ENCODE measurements at places on chromosomes 3 and 15. TPM values are rescaled to one million over a fixed set of nuclear protein-coding genes. Genes with fewer than 3 reads are reported as not detected.
A peak's percentile ranks its signal among the peaks of the same experiment; 100 is the strongest.

DNA sequence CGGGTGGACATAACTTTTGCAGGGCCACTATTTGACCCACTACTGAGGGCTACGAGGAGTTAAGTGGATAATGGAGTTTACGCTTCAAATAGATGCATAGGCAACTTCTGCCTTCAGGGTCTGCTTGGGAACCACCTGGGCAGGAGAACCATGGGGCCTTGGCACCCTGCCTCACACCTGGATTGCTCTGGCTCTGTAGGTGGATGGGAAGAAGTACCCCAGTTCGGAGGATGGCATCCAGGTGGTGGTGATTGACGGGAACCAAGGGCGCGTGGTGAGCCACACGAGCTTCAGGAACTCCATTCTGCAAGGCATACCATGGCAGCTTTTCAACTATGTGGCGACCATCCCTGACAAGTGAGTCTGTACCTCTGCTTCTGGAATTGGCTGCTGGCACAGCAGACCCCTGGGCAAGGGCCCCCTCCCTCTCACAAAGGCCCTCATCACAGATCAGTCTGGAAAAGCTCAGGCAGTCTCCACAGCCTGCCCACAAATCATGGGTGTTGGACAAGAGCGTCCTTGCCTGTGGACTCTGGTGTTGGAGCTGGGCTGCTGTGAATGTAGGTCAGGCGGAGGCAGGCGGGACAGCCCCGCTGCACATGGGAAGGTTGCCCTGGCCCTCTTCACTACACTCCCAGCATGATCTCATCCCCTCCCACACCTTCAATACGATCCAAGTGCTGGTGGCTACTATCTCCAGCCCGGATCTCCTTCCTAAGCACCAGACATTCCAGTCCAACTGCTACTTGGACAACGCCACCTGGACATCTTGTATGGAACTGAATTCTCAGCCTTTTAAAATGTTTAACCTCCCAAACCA, 46.7 kb downstream of the MESD start:
- no peak for DNase-seq

DNA sequence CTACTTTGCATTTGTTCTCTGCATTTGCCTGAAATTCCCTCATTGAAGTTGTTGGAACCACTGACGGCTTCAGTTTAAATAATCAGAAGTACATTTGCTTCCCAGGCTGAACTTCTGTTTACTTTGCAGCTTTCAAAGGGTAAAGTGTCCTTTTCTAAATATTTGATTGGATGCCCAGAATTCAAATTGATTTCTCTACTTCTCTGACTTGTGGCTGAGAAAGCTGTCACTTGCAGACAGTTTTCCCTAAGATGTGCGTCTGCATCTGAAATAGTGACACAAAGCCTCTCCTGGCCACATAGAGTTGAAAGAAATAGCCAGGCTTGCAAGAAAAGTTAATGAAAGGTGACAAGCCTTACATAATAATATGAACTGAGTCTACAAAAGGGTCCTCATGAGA, 299.6 kb downstream of the THSD4 start:
- no peak for DNase-seq

The LINGO1 gene
- 0.10 TPM for total RNA-seq

GRCh38 chr3:8154617-8155016, 347.0 kb upstream of the LMCD1 start:
- no peak for DNase-seq

GRCh38 chr3:153591561-153592245, 429.7 kb downstream of the RAP2B start:
- peak; percentile 54 for DNase-seq

DNA sequence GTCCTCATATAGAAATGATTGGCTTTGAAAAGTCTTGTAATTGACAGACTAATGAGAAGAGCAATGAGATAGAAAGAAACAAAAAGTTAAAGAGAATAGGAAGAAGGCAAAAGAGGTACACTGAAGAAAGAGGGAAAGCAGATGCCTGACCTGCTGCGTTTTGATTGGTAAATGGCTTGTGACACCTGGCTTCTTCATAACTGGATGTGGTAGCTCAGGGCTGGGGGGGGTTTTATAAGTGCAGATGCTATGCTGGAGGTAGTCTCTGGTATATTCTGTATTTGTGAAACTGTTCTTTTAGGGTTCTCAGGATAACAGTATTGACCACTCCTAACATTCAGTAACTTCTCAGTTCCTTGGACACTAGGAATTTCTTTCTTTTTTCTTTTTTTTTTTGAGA, 1.4 kb downstream of the STARD9 start:
- no peak for DNase-seq

GRCh38 chr3:141332416-141332815, 35.9 kb upstream of the ZBTB38 start:
- DNase-seq, result no peak

DNA sequence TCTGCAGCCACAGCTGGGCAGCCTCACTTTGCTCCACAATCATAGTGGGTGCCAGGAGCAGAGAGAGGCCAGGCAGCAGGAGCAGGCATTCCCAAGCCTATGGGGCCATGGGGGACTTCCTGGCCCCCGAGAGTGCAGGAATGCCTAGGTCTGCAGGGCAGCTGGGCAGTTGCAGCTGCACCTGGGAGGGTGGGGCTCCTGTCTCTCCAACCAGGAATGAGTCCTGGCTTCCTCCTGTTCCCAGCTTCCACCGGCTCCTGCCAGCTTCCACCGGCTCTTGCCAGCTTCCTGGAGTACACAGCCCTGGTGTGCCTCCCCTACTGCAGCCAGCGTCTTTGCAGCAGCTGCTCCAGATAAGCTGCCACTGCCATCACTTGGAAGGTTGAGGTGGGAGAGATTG, 86.3 kb upstream of the CDV3 start:
- DNase-seq, result no peak

The CLSTN2 gene
- 0.23 TPM for total RNA-seq

- DNase-seq, result no peak
These were observed 544.9 kb downstream of the NAALADL2 start for GRCh38 chr3:175404027-175404426.

- DNase-seq, result no peak
These were observed 48.8 kb downstream of the PIK3CB start for GRCh38 chr3:138785951-138786350.

- DNase-seq, result no peak
These were observed 155.1 kb upstream of the TBL1XR1 start for GRCh38 chr3:177352424-177352823.

- no peak for DNase-seq
These were observed 83.3 kb downstream of the SNRK start for GRCh38 chr3:43369404-43370292.

DNA sequence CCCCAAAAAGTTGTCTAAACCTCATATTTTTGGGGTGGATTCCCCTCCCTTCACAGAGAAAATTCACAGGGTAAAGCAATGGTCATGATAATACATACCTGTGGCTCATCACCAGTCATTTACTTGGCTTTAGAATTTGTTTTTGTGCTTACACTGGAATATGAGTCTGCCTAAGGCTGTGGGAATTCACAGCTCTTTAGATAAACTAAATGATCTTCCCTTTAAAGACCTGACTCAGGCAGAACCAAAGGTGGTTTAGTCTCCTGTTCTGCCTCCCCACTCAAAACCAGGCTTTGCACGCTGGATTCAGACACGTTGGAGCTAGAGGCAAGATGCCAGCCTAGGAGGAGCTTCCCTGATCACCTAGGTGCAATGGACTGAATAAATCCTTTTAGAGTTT, 40.3 kb upstream of the BNC1 start:
- DNase-seq, result no peak

DNA sequence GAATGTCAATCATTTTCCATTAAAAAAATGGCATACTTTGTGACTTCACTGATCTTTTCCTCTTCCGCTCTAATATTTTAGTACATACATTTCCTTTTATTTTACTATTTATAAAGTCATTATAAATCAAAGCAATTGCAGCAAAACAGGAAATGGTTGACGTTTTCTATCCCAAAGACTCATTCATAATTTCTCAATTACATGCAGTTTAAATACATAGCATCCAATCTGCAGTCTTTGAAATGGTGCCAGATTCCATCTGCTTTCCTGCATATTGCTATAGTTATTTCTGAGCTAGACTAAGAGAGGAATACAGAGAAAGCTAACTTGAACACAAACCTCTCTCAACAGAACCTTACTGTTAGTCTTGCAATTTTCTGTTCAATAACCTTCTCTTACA, 179.8 kb downstream of the ZPLD1 start:
- DNase-seq, result no peak

- peak; percentile 33 for DNase-seq
These were observed 44.6 kb upstream of the NEDD4 start for GRCh38 chr15:56038015-56038414.

DNA sequence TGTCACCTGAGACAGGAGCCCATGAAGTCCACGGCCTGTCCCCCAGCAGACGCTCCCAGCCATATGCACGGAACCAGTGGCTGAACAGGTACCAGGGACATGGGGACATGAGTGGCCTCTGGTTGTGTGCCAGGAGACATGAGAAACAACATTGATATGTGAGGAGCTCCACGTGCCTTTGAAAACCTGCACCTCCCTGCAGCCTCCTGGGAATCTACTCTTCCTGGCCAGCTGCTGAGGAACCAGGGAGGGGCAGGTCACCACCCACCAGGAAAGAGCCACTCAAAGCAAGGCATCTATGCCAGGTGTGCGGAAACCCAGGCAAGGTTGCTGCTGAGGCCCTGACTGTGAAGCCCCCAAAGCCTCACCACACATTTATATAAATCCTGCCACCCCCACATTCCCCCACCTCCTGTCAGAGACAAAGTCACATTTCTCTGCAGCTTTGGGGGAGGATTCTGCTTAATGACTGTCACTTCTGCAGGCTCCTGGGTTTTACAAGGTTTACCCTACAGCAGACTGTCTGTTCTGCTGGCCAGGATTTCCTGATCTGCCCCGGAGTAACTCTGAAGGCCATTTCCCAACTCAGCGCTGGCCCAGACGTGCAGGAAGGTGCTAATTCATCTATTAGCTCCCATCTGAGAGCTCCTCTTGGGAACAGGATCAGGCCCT, 110.8 kb downstream of the ADCY5 start:
- DNase-seq, result no peak

The PRR20G gene
- total RNA-seq, result not detected

The DNAJC19 gene
- 126 TPM for total RNA-seq

- DNase-seq, result no peak
These were observed 23.4 kb upstream of the SLC41A3 start for GRCh38 chr3:126107203-126107939.

GRCh38 chr3:24379936-24380335, 114.7 kb downstream of the THRB start:
- no peak for DNase-seq

- no peak for DNase-seq
These were observed 81.9 kb upstream of the CDV3 start for GRCh38 chr3:133491481-133492059.

DNA sequence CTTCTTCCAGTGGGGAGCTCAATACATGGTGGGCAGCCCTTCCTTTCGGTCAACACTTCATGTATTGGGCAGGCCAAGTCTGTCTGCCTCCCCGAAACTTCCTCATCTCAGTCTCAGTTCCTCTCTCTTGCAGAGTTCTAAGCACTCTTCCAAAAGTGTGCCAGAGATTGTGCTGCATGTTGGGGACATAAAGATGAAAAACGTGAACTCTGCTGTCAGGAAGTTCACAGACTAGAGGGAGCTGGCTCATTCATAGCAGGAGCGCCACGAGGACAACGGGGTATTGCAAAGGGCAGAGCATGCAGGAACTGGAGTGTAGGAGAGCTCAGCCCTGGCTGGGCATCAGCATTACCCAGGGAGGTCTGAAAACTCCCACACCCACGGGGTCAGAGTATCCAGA, 15.3 kb upstream of the EPHB3 start:
- DNase-seq, result no peak

GRCh38 chr3:145817870-145818483, 343.0 kb downstream of the PLOD2 start:
- no peak for DNase-seq

DNA sequence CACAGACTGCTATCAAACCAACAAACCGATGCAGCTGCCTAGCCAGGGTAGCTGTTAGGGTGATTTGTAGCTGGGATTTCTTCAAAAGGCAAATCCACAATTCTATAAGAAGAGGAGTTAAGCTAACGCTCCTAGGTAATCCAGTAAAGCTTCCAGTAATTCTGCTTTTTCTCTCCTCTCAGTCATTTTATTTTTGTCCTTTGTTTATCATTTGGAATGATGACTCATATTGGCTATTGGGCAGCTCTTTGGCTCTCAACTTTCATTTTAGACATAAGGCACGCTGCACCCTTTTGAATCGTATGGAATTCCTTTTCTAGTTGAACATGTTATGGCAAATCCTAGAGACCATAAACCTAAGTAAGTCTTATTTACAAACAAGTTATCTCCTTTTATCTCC, 53.2 kb upstream of the PPARG start:
- DNase-seq, result peak; percentile 27

GRCh38 chr3:24096695-24097290, 151.7 kb downstream of the NR1D2 start:
- DNase-seq, result no peak

DNA sequence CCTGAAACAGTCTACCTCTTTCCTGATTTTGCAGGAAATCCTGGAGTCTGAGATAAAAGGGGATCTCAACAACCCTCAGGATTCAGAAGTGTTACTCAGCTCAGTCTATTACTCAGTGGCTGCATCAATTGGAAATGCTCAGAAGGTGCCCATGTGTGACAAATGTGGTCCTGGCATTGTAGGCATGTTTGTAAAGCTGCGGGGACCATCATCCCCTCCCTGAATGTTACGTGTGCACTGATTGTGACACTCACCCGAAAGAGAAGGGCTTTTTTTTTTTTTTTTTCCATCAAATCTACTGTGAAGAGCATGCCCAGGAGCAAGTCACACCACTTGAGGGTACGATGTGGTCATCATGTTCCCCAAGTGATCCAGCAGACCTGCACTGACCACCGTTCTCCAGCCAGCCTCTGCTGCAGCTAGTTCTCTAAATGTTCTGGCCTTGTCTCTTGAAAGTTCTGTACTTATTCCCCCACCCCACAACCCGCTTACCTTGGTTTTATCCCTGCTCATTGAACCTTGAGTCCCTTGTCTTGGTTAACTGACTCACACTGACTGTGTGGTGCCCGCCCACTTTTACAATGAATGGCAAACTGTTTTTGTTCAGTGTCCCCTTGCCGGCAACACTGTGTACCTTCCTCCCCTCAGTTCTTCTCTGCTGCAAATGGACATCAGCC, 19.8 kb downstream of the ST3GAL6 start:
- peak; percentile 18 for DNase-seq

The DAZL gene
- 0.07 TPM for total RNA-seq

The CAMKV gene
- 0.23 TPM for total RNA-seq

DNA sequence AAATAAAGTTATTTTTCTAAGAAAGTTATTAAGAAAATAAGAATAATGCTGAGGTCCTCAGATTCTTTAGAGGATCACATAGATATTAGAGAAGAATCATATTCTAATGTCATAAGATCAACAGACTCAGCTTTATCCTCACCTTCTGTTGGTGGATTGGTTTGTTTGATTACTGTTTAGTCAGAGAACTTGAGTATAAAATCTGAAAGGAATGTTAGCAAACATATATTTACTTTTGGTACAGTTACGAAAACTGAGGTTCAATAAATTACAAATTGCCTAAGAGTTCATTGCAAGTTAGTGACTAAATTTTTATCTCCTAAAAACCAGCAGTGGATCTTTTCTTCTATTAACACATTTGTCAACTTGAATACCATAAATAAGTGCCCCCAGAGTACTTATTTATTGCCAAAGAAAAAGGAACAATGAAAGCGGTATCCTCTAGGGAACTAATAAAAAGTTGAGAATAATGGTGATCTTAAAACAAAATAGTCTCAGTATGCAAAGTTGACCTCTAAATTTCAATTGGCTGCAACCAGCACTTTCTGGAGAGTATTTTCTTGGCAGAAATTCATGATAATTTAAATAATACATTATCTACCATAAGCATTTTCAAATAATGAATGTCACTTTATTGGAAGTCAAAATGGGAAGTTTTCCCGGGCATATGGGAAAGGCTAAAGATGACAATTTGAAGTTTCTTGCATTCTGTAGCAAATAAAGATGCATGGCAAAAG, 296.8 kb downstream of the OTOL1 start:
- no peak for DNase-seq
